ENCODE measurements at places on chromosomes 2 and 18.
A peak's percentile ranks its signal among the peaks of the same experiment; 100 is the strongest.

DNA sequence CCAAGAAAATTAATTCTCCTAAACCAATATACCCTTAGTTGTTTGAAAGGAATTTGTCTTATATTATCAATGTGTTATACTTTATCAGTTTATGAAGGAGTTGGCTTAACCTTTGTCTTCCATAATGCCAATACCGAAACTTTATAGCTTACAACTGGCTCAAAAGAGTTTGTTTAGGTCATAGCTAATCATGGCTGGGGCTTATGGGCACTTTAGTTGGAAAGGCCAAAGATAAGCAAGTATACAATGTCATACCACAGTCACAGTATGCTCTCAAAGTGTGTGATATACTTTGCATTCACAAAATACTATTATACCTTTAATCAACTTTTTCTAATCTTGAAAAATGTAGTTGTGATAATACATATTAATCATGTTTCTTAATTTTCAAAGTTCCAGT is 2.3 kb downstream of the KLHL41 start:
- DNase-seq, result no peak

GRCh38 chr2:237972211-237972610 is 5.4 kb downstream of the UBE2F start:
- no peak for DNase-seq

DNA sequence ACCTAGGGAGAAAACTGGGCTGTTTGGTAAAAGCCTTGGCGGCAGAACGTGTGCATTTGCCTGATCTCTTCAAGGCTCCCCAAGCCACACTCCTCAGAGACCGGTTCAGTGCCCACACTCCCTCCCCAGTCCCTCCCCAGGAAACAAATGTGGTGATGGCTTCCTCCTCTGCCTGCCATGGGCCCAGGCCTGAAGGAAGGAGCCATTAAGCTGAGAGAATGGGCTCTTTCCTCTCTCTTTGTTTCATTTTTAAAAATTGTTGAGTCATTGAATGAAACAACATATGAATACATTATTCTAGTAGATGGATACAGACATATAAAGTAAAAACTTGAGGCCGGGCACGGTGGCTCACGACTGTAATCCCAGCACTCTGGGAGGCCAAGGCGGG is 50.6 kb upstream of the YWHAQ start:
- no peak for DNase-seq

DNA sequence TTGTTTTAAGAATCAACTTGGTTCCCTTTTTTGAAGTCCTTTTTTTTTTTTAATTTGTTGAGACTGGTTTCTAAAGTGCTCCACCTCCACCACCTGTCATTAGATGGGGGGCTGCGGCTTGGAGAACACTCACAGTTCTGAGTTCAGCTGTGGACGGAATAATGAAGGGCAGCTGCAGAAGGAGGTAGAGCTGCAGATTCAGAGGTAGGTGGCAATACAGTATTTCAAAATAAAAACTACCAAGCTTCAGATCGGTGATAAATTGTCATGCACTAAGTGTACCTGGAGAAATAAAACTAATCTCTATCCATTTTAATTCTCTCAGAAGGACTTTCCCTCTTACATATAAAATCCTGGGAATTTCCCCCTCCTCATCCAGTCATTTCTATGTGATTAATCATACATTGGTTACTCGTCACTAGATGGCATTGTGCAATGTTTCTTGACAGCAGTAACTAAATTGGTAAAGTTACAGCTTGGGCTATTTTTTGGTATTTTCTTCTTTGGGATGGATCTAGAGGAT is 81.1 kb upstream of the SLC39A10 start:
- DNase-seq, result no peak

DNA sequence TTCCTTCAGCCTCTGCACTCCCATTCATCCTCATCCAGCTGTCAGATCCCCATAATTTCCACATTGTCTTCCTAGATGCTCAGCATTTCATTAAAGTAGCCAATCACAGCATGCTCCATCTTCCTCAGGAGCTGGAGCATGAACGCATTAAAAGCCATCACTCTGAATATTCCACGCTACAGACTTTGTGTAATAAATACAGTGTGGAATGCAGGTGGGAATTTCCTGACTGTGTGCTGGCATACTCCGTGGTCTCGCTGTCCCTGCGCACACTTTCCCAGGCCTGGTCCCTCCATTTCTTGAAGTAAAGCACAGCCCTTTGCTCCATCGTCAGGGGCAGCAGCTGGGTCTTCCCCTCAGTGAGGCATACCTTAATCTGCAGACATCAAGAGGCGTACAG is 123.7 kb upstream of the NCK2 start:
- no peak for DNase-seq

- DNase-seq, result no peak
These were observed 154.1 kb downstream of the FHOD3 start for GRCh38 chr18:36451454-36452251.

- DNase-seq, result no peak
These were observed 58.7 kb downstream of the STEAP3 start for GRCh38 chr2:119282146-119282995.

DNA sequence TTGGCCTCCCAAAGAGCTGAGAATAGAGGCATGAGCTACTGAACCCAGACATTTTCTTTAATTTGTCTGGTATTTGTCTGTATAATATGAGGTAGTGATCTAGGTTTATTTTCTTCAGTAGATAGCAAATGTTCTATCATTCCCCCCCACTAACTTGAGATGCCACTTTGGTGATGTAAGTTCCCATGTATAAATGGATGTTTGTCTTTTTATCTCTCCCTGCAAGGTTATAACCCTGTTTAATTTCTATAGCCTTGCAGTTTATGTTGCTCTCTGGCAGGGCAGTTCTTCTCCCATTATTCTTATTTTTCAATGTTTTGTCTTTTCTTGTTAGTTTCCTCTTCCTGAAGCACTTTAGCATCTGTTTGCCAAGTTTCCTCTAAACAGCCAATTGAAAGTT is 39.1 kb upstream of the MAP4K4 start:
- no peak for DNase-seq

DNA sequence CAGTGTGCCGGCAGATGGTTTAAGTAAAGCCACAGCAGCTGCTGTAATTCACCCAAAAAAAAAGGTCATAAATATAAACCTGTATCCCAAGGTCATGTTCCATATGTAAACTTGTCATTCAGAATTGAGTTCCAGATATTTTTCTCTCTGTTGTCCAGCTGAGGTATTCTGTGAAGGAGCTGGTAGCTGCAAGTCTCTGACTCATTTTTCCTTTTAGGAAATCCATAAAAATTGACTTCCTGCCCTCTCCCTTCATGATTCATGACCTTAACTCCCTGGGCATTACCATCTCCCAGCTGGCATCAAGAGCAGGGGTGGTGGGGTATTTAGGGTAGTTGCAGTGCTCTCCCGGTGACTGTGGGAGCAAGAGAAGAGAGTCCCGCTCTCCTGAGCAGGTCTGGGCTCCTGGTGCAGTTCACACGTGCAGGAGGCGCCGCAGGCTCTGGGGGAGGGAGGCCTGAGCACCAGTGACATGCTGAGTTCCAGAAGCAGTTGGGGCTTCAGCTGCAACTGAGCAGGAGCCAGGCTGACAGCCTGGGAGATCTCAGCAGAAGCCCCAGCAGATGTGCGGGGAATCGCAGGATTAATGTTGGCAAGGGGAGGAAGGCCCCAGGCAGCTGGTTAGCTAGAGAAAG is 192.6 kb downstream of the MGAT5 start:
- DNase-seq, result peak; percentile 78

- no peak for DNase-seq
These were observed 170.6 kb downstream of the ALPK2 start for GRCh38 chr18:58458304-58458703.

- DNase-seq, result no peak
These were observed 48.5 kb downstream of the C2orf74 start for GRCh38 chr2:61210332-61210981.

GRCh38 chr2:216626875-216627245 is 6.4 kb upstream of the IGFBP2 start:
- DNase-seq, result no peak

- DNase-seq, result no peak
These were observed 101.8 kb upstream of the ARL5A start for GRCh38 chr2:151930042-151930441.

- no peak for DNase-seq
These were observed 113.4 kb downstream of the MC4R start for GRCh38 chr18:60259052-60259681.

DNA sequence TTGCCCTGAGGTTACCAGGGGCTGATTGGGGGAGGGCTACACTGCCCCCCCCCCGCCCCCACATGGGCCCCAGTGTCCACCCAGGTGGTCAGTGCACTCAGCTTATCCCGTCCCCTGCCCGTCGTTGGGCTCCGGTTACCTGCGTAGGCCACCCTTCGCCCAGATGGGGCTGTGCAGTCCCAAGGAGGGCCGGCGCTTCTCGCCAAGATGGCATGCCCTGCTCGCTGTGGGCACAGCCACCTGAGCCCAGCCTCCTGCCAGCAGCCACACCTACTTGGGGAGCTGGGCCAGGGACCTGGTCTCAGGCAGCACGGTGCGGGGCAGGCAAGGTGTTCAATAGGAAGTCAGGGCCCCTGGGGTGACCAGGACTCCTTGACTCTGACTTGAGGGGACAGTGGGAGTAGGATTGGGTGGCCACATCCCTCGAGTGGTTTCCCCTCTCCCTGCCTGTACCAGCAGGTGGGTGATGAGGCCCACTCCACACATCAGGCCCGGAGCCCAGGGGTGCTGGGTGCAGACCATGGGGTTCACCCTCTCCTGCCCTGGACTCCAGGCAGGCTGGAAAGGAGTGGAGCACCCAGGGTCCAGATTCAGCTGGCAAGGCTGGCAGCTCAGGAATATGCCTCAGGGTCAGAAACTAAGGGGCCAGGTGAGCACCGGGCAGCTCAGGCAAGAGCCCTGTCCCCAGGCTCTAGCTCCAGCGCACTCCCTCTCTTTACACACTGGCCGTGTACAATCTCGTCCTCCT is 170.3 kb downstream of the GLI2 start:
- DNase-seq, result no peak

DNA sequence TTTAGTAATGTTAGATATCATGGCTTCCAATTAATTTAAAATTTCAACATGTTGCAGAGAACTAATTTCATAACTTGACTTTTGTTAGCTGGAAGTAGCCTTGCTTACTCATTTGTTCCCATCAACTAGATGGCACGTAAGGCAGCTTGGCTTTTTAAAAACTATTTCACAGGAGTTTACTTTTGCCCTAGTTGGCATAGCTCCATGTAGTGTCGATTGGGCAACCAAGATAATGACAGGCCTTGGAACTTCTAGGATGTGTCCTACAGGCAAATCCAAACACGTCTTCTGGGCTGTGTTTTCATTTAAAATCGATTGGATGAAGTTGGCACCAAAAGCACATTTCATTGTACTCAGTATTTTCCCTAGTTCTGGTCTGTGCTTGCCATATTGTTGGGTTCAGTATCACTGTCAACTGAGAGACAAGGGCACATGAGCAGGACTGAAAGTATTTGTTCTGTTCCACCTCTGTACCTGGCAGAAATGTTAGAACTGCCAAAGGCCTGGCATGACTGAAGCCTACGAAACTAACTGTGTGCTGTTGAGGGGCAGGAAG is 29.4 kb downstream of the HADHB start:
- DNase-seq, result no peak

DNA sequence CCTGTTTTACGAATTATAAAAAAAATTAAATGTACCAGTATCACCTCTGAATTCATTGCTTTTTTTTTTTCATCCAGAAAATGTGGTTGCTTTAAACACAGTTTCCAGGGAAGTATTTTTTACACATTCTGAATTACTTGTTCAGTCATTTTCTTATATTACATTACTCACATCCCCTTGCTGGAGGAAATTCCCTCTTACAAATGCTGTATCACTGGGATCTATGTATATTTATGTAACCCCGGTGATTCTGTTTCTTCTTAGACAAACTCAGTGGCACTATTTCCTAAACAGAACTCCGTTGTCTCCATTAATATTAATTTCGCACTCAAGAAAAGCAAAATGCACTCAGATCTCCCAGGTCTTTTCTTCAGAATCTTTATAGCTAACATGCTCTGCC is 1078.5 kb upstream of the ZEB2 start:
- no peak for DNase-seq

GRCh38 chr2:7429733-7430132 is 512.5 kb downstream of the RNF144A start:
- no peak for DNase-seq

- no peak for DNase-seq
These were observed 145.9 kb upstream of the KLHL14 start for GRCh38 chr18:32918692-32919250.

DNA sequence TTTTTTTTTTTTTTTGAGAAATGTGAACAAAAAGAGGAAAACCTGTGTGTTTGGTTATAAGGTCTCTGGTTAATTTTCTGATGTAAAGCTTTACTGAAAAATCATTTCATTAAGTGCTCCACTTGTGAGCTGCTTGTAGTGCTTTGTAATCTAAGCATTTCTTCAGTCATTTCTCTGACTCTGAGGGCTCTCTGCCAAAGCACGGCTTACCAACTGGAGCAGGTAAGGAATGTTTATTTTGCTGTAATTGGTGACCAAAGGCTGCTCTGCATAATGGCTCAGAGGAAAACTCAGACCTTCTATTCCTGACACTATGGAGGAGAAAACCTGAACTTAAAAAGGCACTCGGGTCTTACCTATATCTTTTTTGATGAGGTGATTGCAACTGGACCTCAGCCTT is 848.8 kb downstream of the MBD2 start:
- no peak for DNase-seq

DNA sequence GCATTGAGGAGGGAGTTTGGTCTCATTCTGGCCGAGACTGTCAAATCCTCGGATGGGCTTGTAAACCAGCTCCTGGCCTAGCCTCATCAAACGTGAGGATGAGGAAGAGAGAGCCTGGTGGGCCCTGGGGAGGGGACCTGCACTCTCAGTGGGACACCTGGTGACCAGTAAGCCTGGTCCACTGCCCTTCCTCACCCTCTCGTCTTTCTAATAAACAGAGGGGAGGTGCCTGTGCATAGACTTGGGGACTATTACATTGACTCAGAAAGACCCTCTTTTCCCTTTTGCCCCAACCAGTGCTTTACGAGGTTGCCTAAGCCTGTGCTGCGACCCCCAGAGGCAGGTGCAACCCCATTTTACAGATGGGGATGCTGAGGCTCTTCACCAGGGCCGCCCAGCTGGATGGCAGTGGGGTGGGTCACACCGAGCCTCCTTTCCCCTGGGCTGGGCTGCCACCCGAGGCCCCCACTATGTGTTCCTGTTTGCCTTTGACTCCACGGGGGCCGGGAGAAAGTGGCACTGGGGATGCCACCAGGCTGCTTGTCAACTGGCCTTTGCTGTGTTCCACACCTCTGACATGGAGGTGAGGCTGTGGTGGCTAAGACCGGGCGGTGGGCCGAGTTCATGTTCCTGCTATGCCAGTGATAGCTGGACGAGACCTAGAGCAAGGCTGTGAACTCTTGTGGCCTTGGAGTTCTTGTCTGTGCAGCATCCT is 85.9 kb downstream of the GLI2 start:
- no peak for DNase-seq

GRCh38 chr2:232757905-232758304 is 18.5 kb downstream of the KCNJ13 start:
- no peak for DNase-seq

All from right forelimb (tissue), 1 donor.